ENCODE measurements at places on chromosomes 4 and X.

DNA sequence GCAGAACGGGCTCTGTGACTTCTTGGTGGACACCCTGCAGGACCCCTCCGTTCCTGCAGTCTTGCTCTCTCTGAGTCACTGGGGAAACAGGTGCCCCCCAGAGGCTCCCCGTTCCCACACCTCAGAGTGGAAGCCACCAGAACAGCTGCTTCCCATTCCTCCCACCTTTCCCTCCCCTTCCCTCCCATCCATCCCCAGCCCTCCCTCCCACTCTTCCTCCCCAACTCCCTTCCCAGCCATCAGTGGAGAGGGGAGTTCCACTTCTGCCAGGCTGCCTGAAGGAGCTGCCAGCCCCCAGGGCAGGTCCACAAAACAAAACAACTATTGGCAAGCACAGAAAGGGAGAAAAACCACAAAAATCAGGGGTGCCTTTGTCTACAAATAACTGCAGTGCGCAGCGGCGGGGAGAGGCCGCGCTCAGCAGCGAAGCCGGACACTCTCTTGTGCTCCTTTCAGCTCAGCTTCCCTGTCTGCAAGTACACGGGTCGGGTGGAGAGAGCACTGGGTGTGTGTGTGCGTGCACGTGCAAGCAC is 8.1 kb downstream of the SSR4 start:
- H3K36me3 ChIP-seq, result peaks cover 10% of the 10 kb centered on the region
- DNase-seq, result no peak
- H3K27me3 ChIP-seq, result no peaks in the 10 kb centered on the region
- H3K4me1 ChIP-seq, result no peaks in the 10 kb centered on the region
- H3K27ac ChIP-seq, result no peak overlapping the region
- H3K4me3 ChIP-seq, result no peak overlapping the region

DNA sequence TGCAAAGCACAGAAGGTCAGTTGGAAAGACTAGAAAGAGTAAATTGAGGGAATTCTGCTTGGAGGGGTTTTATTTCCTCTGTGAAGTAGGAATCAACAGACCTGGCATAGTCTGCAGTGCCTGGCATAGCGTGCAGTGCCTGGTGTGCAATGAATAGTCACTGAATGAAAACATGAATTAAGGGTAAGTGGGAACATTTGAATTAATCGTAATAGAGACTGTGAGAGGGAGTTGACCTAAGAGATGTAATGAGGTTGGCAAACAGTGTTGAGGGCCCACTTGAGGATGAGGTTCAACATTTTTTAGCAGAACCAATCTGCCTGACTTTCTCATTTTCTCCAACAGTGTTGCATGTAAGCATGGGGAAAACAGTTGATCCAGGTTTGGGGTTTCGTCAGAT is 377.2 kb upstream of the FTHL17 start:
- H3K27me3 ChIP-seq, result no peaks in the 10 kb centered on the region
- H3K4me3 ChIP-seq, result no peak overlapping the region
- no peaks in the 10 kb centered on the region for H3K36me3 ChIP-seq
- no peaks in the 10 kb centered on the region for H3K4me1 ChIP-seq

DNA sequence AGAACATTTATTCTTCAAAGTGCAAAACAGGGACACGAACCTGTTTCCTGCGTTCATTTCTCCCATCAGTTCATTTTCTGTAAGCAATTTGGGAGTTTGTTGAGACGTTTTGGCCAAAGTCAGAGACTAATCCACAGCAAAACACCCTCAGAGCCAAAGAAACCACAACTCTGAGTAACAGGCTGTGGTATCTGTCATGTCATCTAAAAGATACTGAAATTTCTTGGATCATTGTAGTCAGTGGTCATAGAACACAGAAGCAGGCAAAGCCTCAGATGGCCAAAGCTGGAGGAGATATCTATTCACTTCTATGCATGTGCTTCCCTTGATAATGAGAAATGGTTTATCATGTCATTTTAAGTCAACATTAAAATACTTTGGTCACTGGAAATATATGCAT is 485.6 kb upstream of the GALNT7 start:
- no peak overlapping the region for H3K27ac ChIP-seq
- H3K4me3 ChIP-seq, result no peak overlapping the region
- no peaks in the 10 kb centered on the region for H3K36me3 ChIP-seq
- H3K4me1 ChIP-seq, result no peaks in the 10 kb centered on the region
- no peaks in the 10 kb centered on the region for H3K27me3 ChIP-seq
- DNase-seq, result no peak

DNA sequence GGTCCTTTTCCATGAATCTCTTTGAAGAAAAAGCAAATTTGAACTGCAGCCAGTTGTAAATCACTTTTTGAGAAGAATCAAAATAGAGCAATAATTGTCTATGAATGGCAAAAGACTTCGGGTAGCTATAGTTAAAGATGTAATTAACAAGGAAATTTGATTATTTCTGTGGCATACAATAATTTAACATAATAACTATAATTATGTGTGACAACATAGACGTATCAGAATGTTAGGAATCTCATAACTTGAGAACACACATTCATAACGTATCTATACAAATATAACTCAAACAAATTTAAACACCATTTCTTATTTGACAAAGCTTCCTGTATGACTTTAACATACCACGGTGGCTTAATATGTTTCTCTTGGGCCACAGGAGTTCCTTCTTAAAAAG is 36.0 kb upstream of the NSG1 start:
- no peaks in the 10 kb centered on the region for H3K36me3 ChIP-seq
- no peak overlapping the region for H3K4me3 ChIP-seq
- no peak for DNase-seq
- H3K4me1 ChIP-seq, result no peaks in the 10 kb centered on the region
- no peak overlapping the region for H3K27ac ChIP-seq
- no peaks in the 10 kb centered on the region for H3K27me3 ChIP-seq

DNA sequence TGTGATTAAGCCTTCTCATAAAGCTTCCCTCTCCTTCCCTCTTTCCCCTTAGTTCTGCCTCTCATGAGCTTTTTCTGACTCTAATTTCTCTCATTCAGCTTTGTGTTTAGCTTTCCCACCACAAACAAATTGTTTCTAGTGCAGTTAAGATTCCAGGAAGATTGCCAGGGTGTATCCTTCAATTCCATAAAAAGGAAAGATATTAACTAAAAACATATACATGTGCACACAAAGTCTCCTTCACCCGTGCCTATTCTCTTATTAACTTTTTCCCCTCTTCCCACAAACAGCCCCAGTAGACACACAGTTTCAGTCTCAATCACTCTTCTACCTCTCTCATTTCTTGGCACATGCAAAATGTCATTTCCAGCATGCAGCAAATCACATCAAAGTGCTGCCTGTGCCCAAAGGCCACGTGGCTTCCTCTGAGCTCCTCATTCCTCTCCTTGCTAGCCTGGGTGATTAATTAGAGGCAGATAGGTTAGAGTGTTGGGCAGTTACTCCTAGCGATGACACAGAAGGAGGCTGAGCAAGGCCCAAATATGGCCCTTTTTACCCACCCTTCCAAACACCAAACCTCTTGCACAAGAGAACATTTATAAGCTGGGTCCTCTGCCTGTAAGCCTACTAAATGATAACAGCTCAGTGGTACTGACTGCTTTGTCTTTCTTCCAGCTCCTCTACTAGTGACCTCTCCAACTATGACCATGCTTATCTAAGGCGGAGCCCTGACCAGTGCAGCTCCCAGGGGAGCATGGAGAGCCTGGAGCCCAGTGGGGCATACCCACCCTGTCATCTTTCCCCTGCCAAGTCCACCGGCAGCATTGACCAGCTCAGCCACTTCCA is 159.6 kb downstream of the SOWAHB start:
- no peaks in the 10 kb centered on the region for H3K4me1 ChIP-seq
- no peak overlapping the region for H3K27ac ChIP-seq
- no peak overlapping the region for H3K4me3 ChIP-seq
- DNase-seq, result no peak

DNA sequence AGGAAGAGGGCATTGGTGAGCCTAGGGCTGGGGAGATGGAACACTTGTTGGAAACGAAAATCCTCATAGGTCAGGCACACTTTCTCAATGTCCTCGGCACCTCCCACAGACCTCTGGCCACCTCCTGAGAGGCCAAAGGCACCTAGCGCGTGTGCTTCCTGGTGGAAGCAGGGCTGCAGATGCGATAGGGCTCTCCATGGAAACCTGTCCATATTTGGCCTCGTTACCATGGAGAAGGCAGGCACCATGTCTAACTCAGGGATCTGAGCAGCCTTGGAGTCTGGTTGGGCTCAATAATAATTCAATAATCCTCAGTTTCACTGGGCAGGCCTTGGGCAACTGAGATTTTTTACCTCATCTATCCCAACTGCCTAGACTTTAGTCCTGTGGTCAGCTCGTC is 58.3 kb downstream of the RAI2 start:
- no peaks in the 10 kb centered on the region for H3K4me1 ChIP-seq
- no peak overlapping the region for H3K27ac ChIP-seq
- H3K36me3 ChIP-seq, result no peaks in the 10 kb centered on the region

- DNase-seq, result no peak
- no peak overlapping the region for H3K27ac ChIP-seq
- no peaks in the 10 kb centered on the region for H3K4me1 ChIP-seq
- no peaks in the 10 kb centered on the region for H3K27me3 ChIP-seq
- H3K4me3 ChIP-seq, result no peak overlapping the region
Observed at GRCh38 chr4:165454426-165454825, 75.6 kb downstream of the CPE start.
